ENCODE measurements at places on chromosomes 6 and 20. TPM values are rescaled to one million over a fixed set of nuclear protein-coding genes. Genes with fewer than 3 reads are reported as not detected.

TAGAP gene
- total RNA-seq, result 4.8 TPM

BEND3 gene
- total RNA-seq, result 4.0 TPM

OR2H2 gene
- total RNA-seq, result not detected

CASP8AP2 gene
- total RNA-seq, result 17.7 TPM

UBE2C gene
- total RNA-seq, result 10.9 TPM

AIF1 gene
- 11.1 TPM for total RNA-seq

ANKRD66 gene
- not detected for total RNA-seq

PI3 gene
- not detected for total RNA-seq

CD2AP gene
- total RNA-seq, result 30.3 TPM

VWA7 gene
- total RNA-seq, result 13.0 TPM

CST1 gene
- 8.3 TPM for total RNA-seq

KIAA0408 gene
- 6.3 TPM for total RNA-seq

- no peak overlapping the region for H3K4me3 ChIP-seq
- no peaks in the 10 kb centered on the region for H3K27me3 ChIP-seq
- DNase-seq, result no peak
- no peaks in the 10 kb centered on the region for H3K4me1 ChIP-seq
- H3K36me3 ChIP-seq, result no peaks in the 10 kb centered on the region
Measured at GRCh38 chr6:126429866-126430265, 90.0 kb downstream of the CENPW start.

- H3K27ac ChIP-seq, result no peak overlapping the region
- H3K27me3 ChIP-seq, result no peaks in the 10 kb centered on the region
- H3K4me1 ChIP-seq, result no peaks in the 10 kb centered on the region
- no peak for DNase-seq
- no peak overlapping the region for H3K4me3 ChIP-seq
Measured at GRCh38 chr6:37987018-37987417, 167.5 kb downstream of the ZFAND3 start.

DNA sequence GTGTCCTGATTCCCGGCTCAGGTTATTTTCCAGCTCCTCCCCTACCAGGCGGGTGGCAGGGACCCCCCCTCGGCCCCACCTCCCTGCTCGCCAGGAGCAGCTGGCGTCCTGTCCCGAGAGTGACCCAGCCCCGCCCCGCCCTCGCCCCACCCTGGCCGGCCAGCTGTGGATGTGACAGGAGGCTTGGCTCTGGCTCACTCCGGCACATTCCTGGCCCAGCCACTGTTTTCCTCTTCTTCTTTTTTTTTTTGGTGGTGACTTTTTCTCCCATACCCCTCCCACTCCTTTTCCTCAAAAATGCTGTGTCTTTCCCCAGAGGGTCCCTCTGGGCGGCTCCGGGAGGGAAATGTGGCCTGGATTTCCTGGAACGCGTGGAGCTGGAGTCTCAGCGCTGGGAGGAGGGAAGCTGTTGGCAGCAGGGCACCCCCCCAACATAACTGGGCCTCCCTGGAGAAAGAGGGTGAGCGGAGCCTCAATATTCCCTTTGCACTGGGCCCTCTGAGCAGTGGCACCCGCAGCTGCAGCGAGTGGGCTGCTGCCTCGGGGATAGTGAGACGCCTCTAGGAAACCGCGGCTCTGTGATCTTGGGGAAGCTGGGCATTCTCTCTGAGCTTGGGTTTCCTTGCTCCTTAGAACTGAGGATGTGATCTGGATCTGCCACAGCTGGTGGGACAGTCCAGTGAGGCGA, 28.3 kb upstream of the CSNK2A1 start:
- H3K4me3 ChIP-seq, result no peak overlapping the region
- no peaks in the 10 kb centered on the region for H3K36me3 ChIP-seq
- no peak overlapping the region for H3K27ac ChIP-seq
- H3K27me3 ChIP-seq, result no peaks in the 10 kb centered on the region
- H3K4me1 ChIP-seq, result no peaks in the 10 kb centered on the region
- DNase-seq, result peak; percentile 14

DNA sequence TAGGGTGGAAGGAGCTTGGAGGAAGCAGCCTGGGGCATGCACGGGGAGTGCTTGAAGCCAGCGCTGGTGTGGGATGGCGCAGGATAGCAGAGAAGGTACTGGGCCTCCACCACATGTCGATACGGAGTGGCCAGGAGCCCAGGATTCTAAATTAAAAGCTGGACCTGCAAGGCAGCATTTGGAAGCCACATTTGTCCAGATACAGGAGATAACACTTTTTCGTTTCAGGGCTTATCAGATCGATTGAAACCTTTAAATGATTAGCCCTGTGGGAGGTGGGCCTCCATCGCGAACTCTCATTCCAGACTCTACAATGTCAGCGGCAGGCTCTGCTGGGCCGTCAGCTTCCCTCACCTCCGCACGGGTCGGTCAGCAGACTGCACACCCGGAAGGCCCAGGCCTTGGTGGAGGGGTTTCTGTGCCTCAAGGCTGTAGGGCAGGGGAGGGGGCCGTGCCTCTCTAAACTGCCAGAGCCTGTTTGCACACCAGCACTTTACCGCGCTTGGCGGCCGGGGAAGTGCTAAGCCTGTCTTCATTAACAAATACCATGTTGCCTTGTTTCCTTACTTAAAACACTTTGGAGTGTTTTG, 17.9 kb downstream of the EDN3 start:
- DNase-seq, result no peak
- H3K36me3 ChIP-seq, result no peaks in the 10 kb centered on the region
- no peak overlapping the region for H3K4me3 ChIP-seq
- no peaks in the 10 kb centered on the region for H3K27me3 ChIP-seq
- H3K4me1 ChIP-seq, result no peaks in the 10 kb centered on the region

GRCh38 chr6:2531426-2532215, 219.1 kb downstream of the MYLK4 start:
- no peak overlapping the region for H3K4me3 ChIP-seq
- no peak overlapping the region for H3K27ac ChIP-seq
- H3K27me3 ChIP-seq, result no peaks in the 10 kb centered on the region
- no peaks in the 10 kb centered on the region for H3K36me3 ChIP-seq

- no peak overlapping the region for H3K4me3 ChIP-seq
- no peak overlapping the region for H3K27ac ChIP-seq
- no peaks in the 10 kb centered on the region for H3K4me1 ChIP-seq
- H3K27me3 ChIP-seq, result no peaks in the 10 kb centered on the region
Measured at GRCh38 chr20:51450221-51450712, 92.3 kb downstream of the NFATC2 start.

GRCh38 chr20:3995067-3995748, 20.1 kb downstream of the RNF24 start:
- H3K4me1 ChIP-seq, result no peaks in the 10 kb centered on the region
- no peak overlapping the region for H3K27ac ChIP-seq
- no peaks in the 10 kb centered on the region for H3K36me3 ChIP-seq
- no peak overlapping the region for H3K4me3 ChIP-seq
- H3K27me3 ChIP-seq, result no peaks in the 10 kb centered on the region
- DNase-seq, result no peak

- no peaks in the 10 kb centered on the region for H3K36me3 ChIP-seq
- peak overlapping the region; percentile 20 for H3K27ac ChIP-seq
- no peak for DNase-seq
Measured at GRCh38 chr20:14335052-14335451, 2.4 kb downstream of the FLRT3 start.

DNA sequence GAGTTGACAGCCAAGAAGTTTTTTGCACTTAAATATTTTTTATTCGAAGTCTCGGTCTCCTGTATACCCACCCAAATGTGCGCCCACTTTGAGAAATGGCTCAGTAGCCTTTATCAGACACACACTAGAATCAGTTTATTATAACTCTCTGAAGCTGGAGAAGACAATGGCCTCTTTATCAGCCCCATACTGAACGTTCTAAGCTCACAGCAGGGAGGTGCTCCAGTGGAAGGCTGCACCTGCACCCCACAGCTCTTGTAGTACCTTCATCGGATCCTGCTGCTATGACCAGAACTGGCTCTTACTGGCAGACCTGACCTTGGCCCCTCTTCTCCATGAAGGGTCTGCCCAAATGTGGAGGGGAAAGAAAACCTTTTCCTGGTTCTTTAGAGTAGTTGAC, 165.0 kb upstream of the SCGN start:
- H3K4me1 ChIP-seq, result no peaks in the 10 kb centered on the region
- DNase-seq, result no peak
- no peak overlapping the region for H3K27ac ChIP-seq
- H3K4me3 ChIP-seq, result no peak overlapping the region
- H3K27me3 ChIP-seq, result no peaks in the 10 kb centered on the region

- H3K4me3 ChIP-seq, result no peak overlapping the region
- H3K4me1 ChIP-seq, result no peaks in the 10 kb centered on the region
- H3K27ac ChIP-seq, result no peak overlapping the region
Measured at GRCh38 chr6:157289764-157290163, 33.6 kb downstream of the TMEM242 start.

DNA sequence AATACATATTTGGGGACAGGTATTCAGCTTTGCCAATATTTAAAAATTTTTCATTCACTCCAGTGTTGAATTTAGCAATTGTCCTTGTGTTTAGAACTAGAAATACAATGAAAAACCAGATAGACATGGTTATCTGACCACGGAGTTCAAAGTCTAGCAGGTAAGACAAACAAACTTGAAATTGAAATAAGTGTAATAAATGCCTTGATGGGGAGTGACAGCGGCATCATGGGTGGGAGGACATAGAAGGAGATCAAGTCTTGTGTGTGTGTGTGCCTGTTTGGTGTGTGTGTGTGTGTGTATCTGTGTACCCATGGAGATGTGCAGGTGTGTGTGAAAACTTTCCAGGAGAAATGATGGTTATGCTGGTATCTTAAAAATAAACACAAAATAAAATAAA, 750.0 kb upstream of the CITED2 start:
- no peaks in the 10 kb centered on the region for H3K27me3 ChIP-seq
- no peak overlapping the region for H3K4me3 ChIP-seq
- DNase-seq, result no peak

- H3K36me3 ChIP-seq, result no peaks in the 10 kb centered on the region
- no peak overlapping the region for H3K27ac ChIP-seq
- no peaks in the 10 kb centered on the region for H3K27me3 ChIP-seq
- no peak overlapping the region for H3K4me3 ChIP-seq
- no peak for DNase-seq
Measured at GRCh38 chr6:108831104-108831503, 17.1 kb upstream of the ARMC2 start.

DNA sequence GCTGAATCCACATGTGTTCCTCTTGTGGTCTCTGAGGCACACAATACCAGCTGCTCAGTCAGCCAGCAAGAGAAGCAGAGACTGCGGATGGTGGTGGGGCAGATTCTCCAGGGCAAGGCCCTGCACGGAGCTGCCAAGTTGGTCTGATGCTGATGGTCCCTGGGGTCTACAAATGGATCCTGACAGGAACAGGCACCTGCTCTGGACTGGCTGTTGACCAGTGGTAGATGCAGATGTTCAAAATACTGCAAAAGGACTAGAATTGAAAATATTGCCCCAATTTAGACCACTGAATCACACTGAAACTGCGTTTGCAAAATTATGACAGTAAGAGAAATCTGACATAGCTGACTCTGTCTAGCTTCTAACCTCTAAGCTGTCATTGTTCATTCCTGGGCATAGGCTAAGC, 29.6 kb upstream of the TUBB2A start:
- no peak overlapping the region for H3K27ac ChIP-seq
- H3K27me3 ChIP-seq, result no peaks in the 10 kb centered on the region
- H3K4me1 ChIP-seq, result no peaks in the 10 kb centered on the region
- no peaks in the 10 kb centered on the region for H3K36me3 ChIP-seq
- no peak for DNase-seq

DNA sequence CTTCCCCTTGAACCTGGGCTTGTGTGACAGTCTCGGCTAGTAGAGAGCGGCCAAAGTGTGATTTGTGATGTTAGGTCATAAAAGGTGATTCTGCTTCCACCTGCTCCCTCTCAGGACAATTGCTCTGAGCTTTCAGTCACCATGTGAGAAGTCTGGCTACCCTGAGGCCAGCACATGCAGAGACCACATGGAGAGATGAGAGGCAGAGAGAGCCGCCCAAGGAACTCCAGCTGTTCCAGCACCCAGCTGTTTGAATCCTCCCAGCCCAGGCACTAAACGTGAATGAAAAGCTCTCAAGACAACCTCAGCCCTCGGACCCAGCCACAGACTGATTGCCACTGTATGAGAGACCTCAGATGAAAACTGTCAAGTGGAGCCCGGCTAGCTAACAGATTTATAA, 143.4 kb upstream of the EEF1E1 start:
- H3K27ac ChIP-seq, result no peak overlapping the region
- H3K4me1 ChIP-seq, result no peaks in the 10 kb centered on the region
- H3K4me3 ChIP-seq, result no peak overlapping the region
- H3K36me3 ChIP-seq, result no peaks in the 10 kb centered on the region

GRCh38 chr6:31711233-31711632, 3.9 kb upstream of the LY6G6D start:
- H3K36me3 ChIP-seq, result no peaks in the 10 kb centered on the region
- peaks cover 11% of the 10 kb centered on the region for H3K4me1 ChIP-seq
- no peak overlapping the region for H3K4me3 ChIP-seq
- no peak for DNase-seq

DNA sequence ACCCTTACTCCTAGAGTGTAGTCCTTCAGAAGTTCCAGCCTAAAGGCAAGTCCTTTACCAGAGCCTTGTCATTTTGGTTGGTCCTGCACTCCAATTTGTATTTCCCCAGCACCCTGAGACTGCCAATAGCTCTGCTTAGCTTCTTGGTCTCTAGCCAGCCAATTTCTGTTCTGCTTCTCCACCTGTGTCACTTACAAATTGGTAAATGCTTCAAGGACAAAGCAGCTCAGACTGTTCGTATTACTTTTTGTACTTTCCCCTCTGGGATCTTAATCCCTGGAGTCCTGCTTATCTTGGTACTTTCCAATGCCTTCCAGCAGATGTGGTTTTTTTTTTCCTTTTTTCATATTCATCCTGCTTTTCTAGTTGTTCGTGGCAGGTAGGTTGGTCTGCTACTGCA, 25.7 kb downstream of the PIGU start:
- no peak for DNase-seq
- H3K4me1 ChIP-seq, result no peaks in the 10 kb centered on the region
- no peak overlapping the region for H3K4me3 ChIP-seq

GRCh38 chr6:56450882-56451739, 191.6 kb downstream of the DST start:
- no peaks in the 10 kb centered on the region for H3K4me1 ChIP-seq
- no peak for DNase-seq
- no peak overlapping the region for H3K27ac ChIP-seq
- no peaks in the 10 kb centered on the region for H3K36me3 ChIP-seq
- H3K27me3 ChIP-seq, result no peaks in the 10 kb centered on the region

- no peaks in the 10 kb centered on the region for H3K36me3 ChIP-seq
- no peaks in the 10 kb centered on the region for H3K4me1 ChIP-seq
- DNase-seq, result no peak
- H3K4me3 ChIP-seq, result no peak overlapping the region
- H3K27me3 ChIP-seq, result no peaks in the 10 kb centered on the region
Measured at GRCh38 chr6:23841116-23841515, 284.9 kb upstream of the NRSN1 start.

All from prostate gland (tissue), 2 donors.